ENCODE measurements at places on chromosomes 11 and 22. TPM values are rescaled to one million over a fixed set of nuclear protein-coding genes. Genes with fewer than 3 reads are reported as not detected.

The ANKK1 gene
- not detected for total RNA-seq

The SYT8 gene
- total RNA-seq = not detected

The KRTAP5-9 gene
- total RNA-seq = not detected

The SLCO2B1 gene
- total RNA-seq = 9.4 TPM

The OR51B5 gene
- 0.52 TPM for total RNA-seq

The PAMR1 gene
- total RNA-seq = 37.1 TPM

The CD3E gene
- total RNA-seq = not detected

The RFPL1 gene
- not detected for total RNA-seq

The TBX1 gene
- 4.2 TPM for total RNA-seq

The CDC42BPG gene
- total RNA-seq = under 0.01 TPM

The MMP13 gene
- not detected for total RNA-seq

The BEST1 gene
- total RNA-seq = 2.1 TPM

The SCO2 gene
- 0.52 TPM for total RNA-seq

Measured in skeletal muscle tissue (tissue), 5 donors.